ENCODE measurements at places on chromosomes 13 and 19.

GRCh38 chr13:99977912-99978798 is 3.4 kb upstream of the ZIC2 start:
- no peak for DNase-seq

- no peak for DNase-seq
Measured at GRCh38 chr19:30842926-30843325, 470.7 kb downstream of the ZNF536 start.

DNA sequence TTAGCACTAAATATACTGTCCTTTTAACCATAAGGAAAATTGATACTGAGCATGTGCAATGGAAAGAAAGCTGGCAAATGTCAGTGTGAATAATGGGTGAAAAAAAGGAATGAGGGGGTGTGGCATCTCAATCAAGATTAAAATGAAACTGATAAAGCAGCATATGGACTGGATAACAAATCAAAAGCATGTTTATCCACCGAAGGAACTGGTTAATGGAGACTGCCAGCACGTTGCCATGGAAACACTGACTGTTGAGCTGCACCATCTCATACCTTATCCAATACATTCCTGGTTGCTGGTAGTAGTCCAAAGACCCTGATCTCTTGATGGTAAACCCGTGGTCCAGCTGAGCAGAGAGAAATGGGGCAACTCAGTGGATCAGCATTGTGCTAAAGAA is 311.4 kb upstream of the MAB21L1 start:
- DNase-seq, result no peak

GRCh38 chr19:20472854-20473253 is 92.7 kb downstream of the ZNF737 start:
- no peak for DNase-seq

- no peak for DNase-seq
Measured at GRCh38 chr19:48868114-48868886, at the start of gene PLEKHA4. TSS of gene PLEKHA4 (minus strand) at chr19:48868617. CDS start at chr19:48867620, 997 bp downstream.

- DNase-seq, result no peak
Measured at GRCh38 chr13:33026489-33027152, 10.4 kb downstream of the KL start.
